ENCODE measurements at places on chromosomes 16 and 17. TPM values are rescaled to one million over a fixed set of nuclear protein-coding genes. Genes with fewer than 3 reads are reported as not detected.

CTNS gene
- total RNA-seq, result 20.3 TPM

USP43 gene
- not detected for total RNA-seq

TRIM16 gene
- total RNA-seq, result 48.5 TPM

PYY gene
- total RNA-seq, result not detected

CIBAR2 gene
- not detected for total RNA-seq

KRTAP3-2 gene
- not detected for total RNA-seq

PLD6 gene
- 4.2 TPM for total RNA-seq

LGALS9B gene
- total RNA-seq, result not detected

TPSG1 gene
- total RNA-seq, result not detected

OR1A1 gene
- not detected for total RNA-seq

PRDM7 gene
- total RNA-seq, result not detected

- DNase-seq, result peak; percentile 40
Measured at GRCh38 chr16:83932955-83933673, 19.9 kb upstream of the OSGIN1 start.

DNA sequence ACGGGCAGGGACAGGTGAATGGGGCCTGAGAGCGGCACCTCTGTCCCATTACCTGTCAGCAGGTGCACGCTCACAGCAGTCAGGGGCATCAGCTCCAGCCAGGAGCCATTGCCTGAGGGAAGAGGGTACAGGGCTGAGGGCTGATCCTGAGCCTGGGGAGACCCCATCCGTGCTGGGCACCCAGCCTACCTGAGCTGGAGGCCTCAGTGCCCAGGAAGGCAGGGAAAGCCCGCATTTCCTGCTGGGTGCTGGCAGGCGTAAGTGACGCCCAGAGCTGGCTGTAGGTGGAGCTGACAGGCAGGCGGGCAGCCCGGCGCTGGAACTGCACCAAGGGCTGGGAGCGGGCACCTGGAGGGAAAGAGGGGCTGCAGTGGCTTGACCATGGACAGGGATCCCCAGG is 7.4 kb downstream of the FAM171A2 start:
- no peak for DNase-seq

GRCh38 chr16:25199457-25199856 is 17.3 kb upstream of the AQP8 start:
- no peak for DNase-seq

- DNase-seq, result no peak
Measured at GRCh38 chr16:27789150-27789549, 239.2 kb downstream of the KATNIP start.

- DNase-seq, result no peak
Measured at GRCh38 chr16:81973737-81974136, 37.5 kb downstream of the SDR42E1 start.

- peak; percentile 93 for DNase-seq
Measured at GRCh38 chr17:31094600-31095235, at the start of gene NF1. Gene NF1 (plus strand): TSS chr17:31094977. CDS start chr17:31095310, 333 bp downstream.

- no peak for DNase-seq
Measured at GRCh38 chr17:57080718-57081117, 4.3 kb upstream of the AKAP1 start.

DNA sequence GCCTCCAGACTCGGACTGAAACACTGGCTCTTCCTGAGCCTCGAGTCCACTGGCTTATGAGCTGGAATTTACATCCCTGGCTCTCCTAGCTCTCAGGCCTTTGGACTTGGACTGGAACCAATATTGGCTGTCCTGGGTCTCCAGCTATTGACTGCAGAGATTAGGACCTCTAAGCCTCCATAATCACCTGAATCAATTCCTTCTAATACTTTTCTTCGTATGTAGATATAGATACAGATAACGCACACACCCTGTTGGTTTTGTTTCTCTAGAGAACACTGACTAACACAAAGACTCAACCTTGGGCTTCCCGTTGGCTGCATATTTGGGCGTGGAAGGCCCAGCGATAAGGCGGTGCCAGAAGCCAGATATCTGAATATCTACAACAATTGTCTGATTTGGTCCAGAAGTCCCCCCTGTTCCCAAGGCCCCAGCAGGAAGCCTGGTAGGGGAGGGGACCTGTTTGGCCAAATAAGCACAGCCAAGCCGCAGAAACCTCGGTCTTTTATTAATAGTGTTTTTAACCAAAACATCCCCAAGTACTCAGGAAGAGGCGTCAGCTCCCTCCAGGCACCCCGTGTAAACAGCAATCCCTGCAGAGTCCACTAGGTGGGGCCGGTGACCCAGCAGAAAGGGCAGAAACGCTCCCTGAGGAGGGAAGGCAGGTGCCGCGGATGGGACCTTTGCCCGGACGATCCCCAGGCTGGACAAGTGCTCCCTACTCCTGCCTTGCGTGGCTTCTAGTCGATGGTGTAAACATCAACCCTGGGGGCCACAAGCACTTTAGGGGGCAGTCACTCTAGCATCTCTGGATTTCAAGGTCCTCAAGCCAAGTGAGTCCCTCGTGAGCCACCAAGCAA is 57.0 kb downstream of the ABR start:
- peak; percentile 52 for DNase-seq

DNA sequence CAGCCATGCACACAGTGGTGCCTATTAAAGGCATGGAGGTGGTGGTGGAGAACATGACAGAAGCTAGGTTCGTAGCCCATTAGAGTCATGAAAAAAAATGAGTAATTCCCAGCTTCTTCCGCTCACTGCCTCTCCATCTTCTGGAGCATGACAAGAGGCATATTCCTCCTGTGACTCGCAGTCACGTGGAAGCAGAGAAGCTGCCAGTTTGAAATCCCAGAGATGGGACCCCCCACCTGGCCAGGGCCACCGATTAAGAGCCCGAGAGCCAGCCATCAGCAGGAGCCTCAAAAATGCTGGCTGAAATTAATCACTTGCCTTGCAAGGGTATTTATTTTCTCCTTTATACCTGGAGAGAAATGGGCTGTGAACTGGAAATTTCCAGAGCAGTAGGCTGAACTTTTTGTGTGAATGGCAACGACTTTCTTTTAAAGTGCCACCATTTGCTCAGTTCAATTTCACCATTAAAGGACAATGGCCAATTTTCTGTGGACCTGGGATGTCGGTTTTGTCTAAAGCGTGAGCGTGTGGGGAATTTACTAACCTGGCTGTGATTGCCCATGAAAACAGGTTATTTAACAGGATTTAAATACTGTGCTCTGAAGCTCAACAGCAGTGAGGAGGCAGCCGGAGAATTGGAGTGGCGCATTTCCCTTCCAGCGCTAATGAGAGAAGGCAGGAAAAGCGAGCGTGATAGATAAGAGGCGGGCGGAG is 189.7 kb upstream of the SDK2 start:
- no peak for DNase-seq

GRCh38 chr16:57825298-57826044 is 23.2 kb upstream of the KIFC3 start:
- DNase-seq, result no peak

DNA sequence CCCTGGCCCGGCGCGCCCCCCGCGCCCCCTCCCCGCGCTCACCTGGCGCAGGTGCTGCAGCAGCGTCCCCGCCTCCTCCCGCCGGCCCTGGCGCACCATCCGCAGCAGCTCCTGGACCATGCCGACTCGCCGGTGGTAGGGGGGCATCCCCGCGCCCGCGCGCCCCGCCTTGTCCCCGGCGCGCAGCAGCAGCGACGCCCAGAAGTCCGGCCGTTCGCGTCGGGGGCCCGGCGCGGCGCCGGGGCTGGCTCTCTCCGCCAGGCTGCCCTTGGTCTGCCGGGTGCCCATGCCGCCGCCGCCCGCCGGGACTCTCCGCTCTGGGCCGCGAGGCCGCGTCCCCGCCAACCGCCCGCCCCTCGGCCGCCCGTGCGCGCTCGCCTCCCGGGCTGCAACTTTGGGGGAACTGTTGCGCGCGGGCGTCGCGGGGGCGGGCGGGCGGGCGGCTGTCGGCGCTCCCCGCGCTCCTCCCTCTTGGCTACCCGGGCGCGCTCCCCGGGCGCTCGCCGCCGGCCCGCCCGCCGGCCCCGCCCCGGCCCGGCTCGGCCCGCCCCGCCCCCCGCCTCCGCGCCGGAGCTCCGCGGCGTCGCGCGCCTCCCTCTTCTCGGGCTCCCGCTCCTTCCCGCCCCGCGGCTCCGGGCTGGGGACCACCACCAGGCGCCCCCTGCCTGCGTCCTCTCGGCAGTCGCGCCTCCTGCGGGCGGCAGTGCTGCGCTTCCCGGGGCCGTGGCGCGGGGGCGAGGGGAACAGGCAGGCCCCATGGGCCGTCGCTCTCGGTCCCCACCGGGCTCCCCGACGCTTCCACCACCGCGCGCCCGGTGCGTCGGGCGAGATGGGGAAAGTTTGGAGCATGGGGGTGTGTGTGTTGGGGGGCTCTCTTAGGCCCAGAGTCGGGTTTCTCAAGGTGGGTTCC is at the start of gene LRRC75A:
Gene LRRC75A (minus strand): TSS at position 491 of the 910 bp plus-strand sequence. CDS start 203 bp downstream, at position 288.
- DNase-seq, result no peak

- DNase-seq, result no peak
Measured at GRCh38 chr17:37742116-37742761, 2.6 kb downstream of the HNF1B start.

- no peak for DNase-seq
Measured at GRCh38 chr16:85228970-85229430, 116.7 kb upstream of the CIBAR2 start.

- no peak for DNase-seq
Measured at GRCh38 chr16:23896832-23897821, 61.3 kb downstream of the PRKCB start.

DNA sequence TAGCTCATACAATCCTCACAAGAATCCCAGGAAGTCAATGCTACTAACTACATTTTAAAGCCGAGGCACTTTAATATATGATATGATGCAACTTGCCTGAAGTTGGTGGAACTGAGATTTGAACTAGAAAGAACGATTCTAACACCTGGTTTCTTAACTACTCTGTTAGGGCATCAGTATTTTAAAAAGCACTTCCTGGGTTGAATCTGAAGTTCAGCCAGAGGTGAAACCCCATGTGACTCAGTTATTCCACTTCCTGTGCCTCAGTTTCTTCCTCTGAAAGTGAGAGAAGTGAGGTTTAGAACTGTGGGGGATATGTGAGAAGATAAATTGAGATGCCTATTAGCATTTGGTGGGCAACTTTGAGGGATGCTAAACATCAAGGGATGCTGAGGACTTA is 129.4 kb upstream of the ANKFN1 start:
- DNase-seq, result no peak

GRCh38 chr17:31236137-31236536 is 60.9 kb downstream of the OMG start:
- no peak for DNase-seq

GRCh38 chr17:57927048-57927723 is 28.0 kb downstream of the CUEDC1 start:
- DNase-seq, result peak; percentile 87

DNA sequence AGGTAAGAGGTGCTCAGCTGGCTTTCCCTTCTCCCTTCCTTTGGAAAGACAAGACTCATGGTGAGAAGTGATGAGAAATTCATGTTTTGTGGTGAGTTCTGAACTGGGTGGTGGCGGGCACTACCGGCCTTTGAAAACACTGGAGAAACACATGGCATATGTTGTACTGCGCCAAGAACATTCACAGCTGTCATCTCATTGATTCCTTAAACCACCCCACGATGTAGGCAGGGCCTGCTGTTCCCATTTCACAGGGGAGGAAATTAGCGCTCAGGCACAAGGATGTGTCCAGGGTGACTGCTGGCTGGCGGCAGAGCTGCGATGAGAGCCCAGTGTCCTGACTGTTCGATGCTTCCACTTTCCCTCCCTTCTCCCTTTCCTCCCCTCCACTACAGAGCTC is 1.6 kb upstream of the DOC2B start:
- peak; percentile 23 for DNase-seq

DNA sequence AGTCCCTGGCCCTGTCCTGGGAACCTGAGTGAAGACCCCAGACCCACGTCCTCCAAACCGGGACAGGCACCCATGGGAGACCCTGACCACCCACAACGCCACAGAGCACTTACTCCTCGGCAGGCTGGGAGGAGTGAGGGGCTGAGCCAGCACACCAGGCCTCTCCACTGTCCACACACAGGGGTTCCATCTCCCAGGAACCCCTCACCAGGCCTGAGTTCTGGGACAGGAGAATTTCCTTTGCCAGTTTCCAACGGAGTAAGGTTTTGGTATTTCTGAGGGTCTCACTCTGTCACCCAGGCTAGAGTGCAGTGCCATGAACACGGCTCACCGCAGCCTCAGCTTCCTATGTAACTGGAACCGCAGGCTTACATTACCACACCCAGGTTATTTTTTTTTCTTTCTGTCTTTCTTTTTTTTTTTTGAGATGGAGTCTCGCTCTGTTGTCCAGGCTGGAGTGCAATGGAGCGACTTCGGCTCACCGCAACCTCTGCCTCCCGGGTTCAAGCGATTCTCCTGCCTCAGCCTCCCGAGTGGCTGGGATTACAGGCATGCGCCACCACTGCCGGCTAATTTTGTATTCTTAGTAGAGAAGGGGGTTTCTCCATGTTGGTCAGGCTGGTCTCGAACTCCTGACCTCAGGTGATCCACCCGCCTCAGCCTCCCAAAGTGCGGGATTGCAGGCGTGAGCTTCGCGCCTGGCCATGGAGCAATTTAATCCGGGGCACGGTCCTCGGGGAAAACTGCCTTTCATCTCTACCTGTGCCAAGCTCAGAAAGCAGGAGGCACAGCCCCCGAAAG is 1.6 kb downstream of the PGAP6 start:
- DNase-seq, result no peak

GRCh38 chr17:43553573-43553972 is 7.4 kb upstream of the ETV4 start:
- no peak for DNase-seq

DNA sequence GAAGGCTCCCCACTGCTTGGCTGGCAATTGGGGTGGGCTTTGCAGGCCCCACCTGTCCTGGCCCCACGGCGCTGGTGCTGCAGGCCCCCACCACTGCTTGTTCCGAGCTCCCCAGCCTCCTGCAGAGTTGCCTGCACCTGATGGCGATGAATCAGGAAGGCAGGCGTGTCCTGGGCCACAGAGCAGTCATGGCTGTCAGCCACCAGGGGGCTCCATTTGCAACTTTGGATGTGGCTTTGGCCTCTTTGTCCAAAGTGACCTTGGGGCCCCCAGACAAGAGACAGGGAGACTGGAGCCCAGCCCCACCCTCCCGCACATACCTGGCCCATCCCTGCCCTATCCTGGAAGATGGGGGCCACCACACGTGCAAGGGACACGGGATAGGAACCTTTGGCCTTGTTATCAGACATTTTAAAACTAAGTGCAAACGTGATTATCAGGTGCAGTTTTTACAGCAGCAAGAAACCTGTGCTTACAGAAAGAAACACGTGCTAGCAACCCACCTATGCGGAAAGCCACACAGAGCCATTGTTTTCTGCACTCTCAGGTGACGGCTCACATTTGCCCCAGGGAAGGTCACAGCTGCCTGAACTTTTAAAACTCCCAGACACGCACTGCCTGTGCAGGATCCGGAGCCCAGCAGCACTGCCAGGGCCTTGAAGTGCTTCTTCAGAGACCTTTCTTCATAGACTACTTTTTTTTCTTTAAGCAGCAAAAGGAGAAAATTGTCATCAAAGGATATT is at the start of gene DNASE1:
Gene DNASE1 (plus strand): TSS at position 443 of the 743 bp plus-strand sequence. CDS start 683 bp downstream, outside the sequence.
- peak; percentile 54 for DNase-seq

DNA sequence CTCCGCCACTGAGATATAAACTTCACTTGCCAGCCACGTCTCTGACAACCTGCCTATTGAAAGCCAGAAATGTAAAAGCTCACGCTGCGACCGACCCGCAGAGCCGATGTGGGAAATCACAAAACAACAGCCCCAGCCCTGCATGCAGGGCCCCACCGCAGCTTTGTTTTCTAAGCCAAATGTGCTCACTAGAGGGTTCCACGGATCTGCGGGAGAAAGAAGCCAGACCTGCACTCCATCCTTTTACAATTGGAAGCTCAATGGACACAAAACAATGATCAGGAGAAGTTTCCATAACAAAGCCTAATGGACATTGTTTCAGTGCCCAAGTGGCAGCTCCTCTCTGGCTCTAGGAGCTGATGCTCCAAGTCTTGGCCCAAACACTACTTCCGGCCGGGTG is 33.1 kb downstream of the WIPI1 start:
- no peak for DNase-seq

- DNase-seq, result no peak
Measured at GRCh38 chr16:83958846-83959565, 6.0 kb downstream of the OSGIN1 start.

All from LHCN-M2 (cell line).